Mesothelial cell of epicardium (in vitro differentiated cells): ENCODE measurements at places on chromosomes 2 and 18. TPM values are rescaled to one million over a fixed set of nuclear protein-coding genes. Genes with fewer than 3 reads are reported as not detected.

- no peaks in the 10 kb centered on the region for H3K27me3 ChIP-seq
- H3K4me1 ChIP-seq = peaks cover 20% of the 10 kb centered on the region
- H3K36me3 ChIP-seq = no peaks in the 10 kb centered on the region
- no peak for DNase-seq
Measured at GRCh38 chr18:26424428-26425147, 123.8 kb downstream of the KCTD1 start.

- peak overlapping the region; percentile 93 for H3K27ac ChIP-seq
- no peaks in the 10 kb centered on the region for H3K27me3 ChIP-seq
- no peak for DNase-seq
Measured at GRCh38 chr18:75247611-75248421, 37.2 kb downstream of the TSHZ1 start.

GRCh38 chr2:71256421-71256820, 29.5 kb upstream of the PAIP2B start:
- peaks cover 54% of the 10 kb centered on the region for H3K27me3 ChIP-seq
- DNase-seq = no peak
- H3K36me3 ChIP-seq = no peaks in the 10 kb centered on the region
- no peak overlapping the region for H3K4me3 ChIP-seq

- no peak overlapping the region for H3K4me3 ChIP-seq
- DNase-seq = no peak
- H3K27ac ChIP-seq = peak overlapping the region; percentile 39
Measured at GRCh38 chr2:54979321-54980044, 70.8 kb downstream of the RTN4 start.

TET3 gene
- total RNA-seq = 39.6 to 42.6 TPM (median 41.2 TPM) in 3 replicates

GRCh38 chr2:13745330-13745729, 887.2 kb upstream of the LRATD1 start:
- H3K4me1 ChIP-seq = no peaks in the 10 kb centered on the region
- H3K27ac ChIP-seq = no peak overlapping the region
- no peaks in the 10 kb centered on the region for H3K36me3 ChIP-seq
- no peaks in the 10 kb centered on the region for H3K27me3 ChIP-seq

GRCh38 chr2:27400348-27401135, 8.8 kb downstream of the PPM1G start:
- peak overlapping the region; percentile 7 for H3K27ac ChIP-seq
- H3K27me3 ChIP-seq = no peaks in the 10 kb centered on the region
- peaks cover 6% of the 10 kb centered on the region for H3K36me3 ChIP-seq
- H3K4me3 ChIP-seq = no peak overlapping the region
- DNase-seq = no peak
